ENCODE measurements at places on chromosomes 3 and 15.

GRCh38 chr15:84035399-84035766 is 200.2 kb upstream of the GOLGA6L4 start:
- no peak for DNase-seq

DNA sequence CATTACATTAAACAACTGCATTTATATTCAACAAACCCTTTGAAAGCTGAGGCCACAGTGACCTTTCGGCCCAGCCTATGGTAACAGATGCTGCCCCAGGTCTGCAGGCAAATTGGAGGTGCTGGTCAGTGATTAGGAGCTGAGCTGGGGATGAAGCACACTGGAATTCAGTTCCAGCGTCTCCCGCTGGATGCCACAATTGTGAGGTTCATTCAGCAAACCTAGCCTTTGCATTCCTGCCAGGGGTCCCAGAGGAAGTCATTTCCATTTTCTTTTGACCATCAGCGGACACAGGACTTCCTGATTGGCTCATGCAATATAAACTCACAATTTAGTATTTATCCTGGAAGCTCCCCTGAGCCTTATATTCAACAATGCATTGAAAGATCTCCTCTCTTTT is 89.5 kb downstream of the IL20RB start:
- DNase-seq, result no peak

- no peak for DNase-seq
These were observed 97.2 kb upstream of the PRR23E start for GRCh38 chr3:127095774-127096173.

DNA sequence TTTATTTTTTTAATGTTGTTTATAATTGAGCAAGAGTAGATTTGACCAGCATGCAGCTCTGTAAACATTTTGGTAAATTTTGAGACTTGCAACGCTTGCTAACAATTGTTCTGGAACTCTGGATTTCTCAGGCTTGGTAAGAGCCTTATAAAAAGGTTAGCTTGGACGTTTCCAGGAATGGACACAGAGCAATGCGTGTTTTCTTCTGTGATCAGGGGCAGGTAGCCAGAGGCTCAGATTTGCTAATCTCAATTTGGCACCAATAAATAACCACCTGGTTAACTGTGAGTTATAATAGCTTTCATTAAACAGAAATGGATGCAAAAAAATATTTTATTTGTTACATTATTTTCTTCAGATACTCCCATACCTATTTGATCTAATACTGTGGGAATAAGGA is 39.8 kb downstream of the CADM2 start:
- no peak for DNase-seq

- no peak for DNase-seq
These were observed 196.9 kb downstream of the CLSTN2 start for GRCh38 chr3:140131895-140132294.

GRCh38 chr15:34161329-34161963 is 48.5 kb downstream of the KATNBL1 start:
- DNase-seq, result no peak

DNA sequence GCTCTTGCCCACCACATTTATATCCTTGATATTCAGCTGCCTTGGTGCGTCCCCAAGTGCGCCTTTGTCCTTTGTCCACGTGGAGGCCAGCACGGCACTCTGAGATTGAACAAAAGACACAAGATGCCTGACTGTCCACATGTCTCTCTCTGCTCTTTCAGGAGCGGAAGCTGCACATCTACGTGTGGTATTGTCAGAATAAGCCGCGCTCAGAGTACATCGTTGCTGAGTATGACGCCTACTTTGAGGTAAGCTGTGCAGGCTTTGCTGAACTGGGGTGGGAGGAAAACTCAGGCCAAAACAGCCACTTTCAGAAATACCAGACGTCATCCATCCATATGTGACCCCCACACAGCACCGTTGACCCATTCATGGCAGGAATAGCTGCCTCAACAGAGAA is 72.0 kb upstream of the UMPS start:
- no peak for DNase-seq

DNA sequence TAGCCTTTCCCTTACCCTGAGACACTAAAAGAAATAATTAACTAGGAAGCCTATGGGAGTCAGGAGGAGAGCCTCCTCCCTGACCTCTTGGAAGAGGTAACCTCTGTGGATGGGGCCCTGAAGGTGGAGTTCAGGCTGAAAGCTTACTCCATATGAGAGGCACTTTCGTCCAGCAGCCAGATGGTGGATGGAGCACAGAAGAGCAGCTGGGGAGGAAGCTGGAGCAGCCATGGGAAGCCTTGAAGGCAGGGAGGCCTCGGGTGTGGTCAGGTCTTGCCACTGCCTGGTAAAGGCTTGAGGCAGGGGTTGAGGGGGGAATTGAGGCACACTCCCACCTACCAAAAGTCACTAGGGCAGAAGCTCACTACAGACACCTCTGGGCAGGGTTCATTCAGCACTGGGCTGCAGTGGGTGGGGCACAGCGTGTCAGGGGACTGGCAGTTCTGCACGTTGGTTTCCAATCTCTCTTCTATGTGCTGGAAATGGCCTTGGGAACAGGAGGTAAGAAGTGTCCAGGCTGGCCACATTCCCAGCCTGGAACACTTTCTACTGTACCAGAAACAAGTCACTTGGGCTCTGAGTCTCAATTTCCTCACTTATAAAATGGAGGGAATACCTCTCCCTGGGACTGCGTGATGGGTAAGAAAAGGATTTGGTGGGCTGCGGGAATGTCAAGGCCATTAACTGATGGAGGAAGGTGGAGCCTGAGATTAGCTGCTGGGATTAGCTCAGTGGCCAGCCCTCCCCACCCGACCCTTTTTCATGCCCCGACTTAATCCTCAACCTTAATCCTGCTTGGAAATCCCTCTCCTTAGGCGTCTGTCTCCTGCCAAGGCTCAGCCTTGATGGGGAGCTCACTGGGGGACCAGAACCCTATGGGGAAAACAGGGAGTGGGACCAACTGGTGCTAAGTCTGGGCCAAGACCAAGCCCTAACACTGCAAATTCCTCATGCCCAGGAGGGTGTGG is 5.4 kb downstream of the PCBP4 start:
- no peak for DNase-seq

DNA sequence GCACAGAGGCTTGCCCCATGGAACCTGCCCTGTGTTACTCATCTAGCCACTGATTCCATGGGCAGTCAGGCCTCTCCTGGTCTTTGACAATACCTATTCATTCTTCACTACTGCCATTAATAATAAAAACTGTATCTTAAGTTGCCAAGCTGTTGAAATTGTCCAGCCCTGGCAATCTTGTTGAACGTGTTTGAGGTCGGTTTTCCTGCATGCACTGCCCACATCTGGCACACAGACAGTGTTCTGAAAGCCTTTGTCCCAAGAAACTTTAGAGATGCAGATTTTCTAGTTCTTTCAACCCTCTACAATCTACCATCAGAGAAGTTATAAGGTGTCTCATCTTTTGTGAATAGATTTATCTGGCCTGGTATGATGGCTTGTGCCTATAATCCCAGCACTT is 567.2 kb upstream of the NECTIN3 start:
- no peak for DNase-seq
